Left kidney (tissue), 8 donors: ENCODE measurements at places on chromosomes 7 and 10. TPM values are rescaled to one million over a fixed set of nuclear protein-coding genes. Genes with fewer than 3 reads are reported as not detected.

Gene TMEM196
- polyA plus RNA-seq: not detected

Gene GRM3
- 0.13 TPM for polyA plus RNA-seq

Gene CLCN1
- 0.35 TPM for polyA plus RNA-seq

Gene CHN2
- 19.0 TPM for polyA plus RNA-seq

Gene PGAM1
- 160 TPM for polyA plus RNA-seq

Gene LRMDA
- 18.0 TPM for polyA plus RNA-seq
